ENCODE measurements at places on chromosomes 3 and 15.

GRCh38 chr3:183555541-183556081 is at the start of gene KLHL6:
Gene KLHL6, minus strand, starts transcription at chr3:183555706. Its CDS starts 53 bp downstream, at chr3:183555653.
- peak; percentile 26 for DNase-seq
- no peak within 1 kb of the TSS for H3K4me3 ChIP-seq
- H3K27me3 ChIP-seq: peaks cover 5% of the 10 kb centered on the region
- H3K36me3 ChIP-seq: no peaks in the 10 kb centered on the region

GRCh38 chr3:99111235-99111634 is 209.7 kb upstream of the DCBLD2 start:
- no peak overlapping the region for H3K27ac ChIP-seq
- H3K4me1 ChIP-seq: no peaks in the 10 kb centered on the region

DNA sequence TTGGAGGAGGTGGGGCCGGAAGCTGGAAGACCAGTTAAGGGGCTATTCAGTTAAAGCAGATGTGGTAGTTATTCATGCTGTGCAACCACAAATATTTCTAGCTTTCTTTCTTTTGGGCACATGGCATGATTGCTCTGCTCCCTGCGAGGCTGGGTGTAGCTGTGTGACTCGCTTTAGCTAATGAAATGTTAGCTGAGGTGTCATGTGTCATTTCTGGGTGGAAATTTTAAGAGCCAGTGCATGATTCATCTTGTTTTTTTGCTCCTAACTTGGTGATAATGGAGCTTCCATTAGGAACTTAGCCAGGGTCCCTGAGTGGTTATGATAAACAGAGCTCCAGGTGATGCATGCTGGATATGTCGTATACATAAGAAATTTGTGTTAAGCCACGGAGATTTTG is 300.6 kb downstream of the SATB1 start:
- H3K36me3 ChIP-seq: no peaks in the 10 kb centered on the region
- H3K27ac ChIP-seq: no peak overlapping the region
- H3K27me3 ChIP-seq: no peaks in the 10 kb centered on the region
- H3K4me1 ChIP-seq: no peaks in the 10 kb centered on the region

DNA sequence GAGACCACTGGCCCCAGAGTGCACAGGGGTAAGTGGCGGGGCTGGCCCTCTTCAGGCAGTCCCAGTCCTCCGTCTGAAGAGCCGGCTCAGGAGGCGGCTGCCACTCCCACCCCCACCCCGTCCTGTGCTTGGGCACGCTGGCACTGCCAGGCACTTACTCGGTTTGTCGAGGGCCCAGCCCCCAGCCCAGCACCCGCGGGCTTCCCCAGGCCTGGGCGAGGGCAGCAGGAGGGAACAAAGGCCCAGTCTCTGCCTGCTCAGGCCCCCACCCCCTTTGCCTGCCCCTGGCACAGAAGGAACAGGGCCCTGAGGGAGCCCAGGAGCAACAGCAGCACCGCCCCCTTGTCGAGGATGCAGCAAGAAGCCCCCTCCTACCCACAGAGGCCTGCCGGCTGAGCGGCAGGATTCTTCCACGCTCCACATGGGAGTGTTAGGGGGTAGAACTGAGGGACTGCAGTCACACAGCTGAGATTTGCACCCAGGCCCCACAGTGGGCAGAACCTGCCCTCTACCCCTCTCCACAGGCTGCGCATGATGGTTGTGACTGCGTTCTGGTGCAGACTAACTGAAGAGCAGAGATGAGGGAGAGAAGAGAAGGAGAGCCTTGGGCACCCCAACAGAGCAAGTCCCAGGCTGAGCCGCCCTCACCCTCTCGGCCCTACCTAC is 8.9 kb downstream of the DUSP7 start:
- H3K27ac ChIP-seq: no peak overlapping the region
- peaks cover 12% of the 10 kb centered on the region for H3K36me3 ChIP-seq
- no peak for DNase-seq
- H3K4me1 ChIP-seq: peaks cover 23% of the 10 kb centered on the region
- H3K4me3 ChIP-seq: no peak overlapping the region

DNA sequence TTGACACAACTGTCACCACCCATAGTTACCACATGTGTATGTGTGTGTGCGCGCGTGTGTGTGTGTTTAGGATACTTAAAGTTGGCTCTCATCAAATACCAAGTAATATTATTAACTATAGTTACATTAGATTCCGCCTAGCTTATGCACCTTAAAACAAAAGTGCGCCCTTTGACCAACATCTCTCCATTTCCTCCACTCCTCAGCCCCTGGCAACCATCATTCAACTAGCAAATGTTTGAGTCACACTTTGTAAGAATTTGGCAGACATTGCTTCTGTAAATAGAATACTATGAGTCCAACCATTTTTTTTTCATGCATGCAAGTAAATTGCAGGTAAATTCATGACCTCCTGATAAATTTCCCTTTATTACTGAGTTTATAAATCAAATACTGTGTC is 169.3 kb downstream of the GBE1 start:
- H3K4me1 ChIP-seq: no peaks in the 10 kb centered on the region
- no peaks in the 10 kb centered on the region for H3K36me3 ChIP-seq
- no peak overlapping the region for H3K27ac ChIP-seq
- no peaks in the 10 kb centered on the region for H3K27me3 ChIP-seq

GRCh38 chr3:142929890-142930289 is 33.6 kb downstream of the PAQR9 start:
- no peaks in the 10 kb centered on the region for H3K27me3 ChIP-seq
- no peak for DNase-seq
- no peaks in the 10 kb centered on the region for H3K4me1 ChIP-seq
- H3K27ac ChIP-seq: no peak overlapping the region
- H3K4me3 ChIP-seq: no peak overlapping the region
- H3K36me3 ChIP-seq: no peaks in the 10 kb centered on the region

DNA sequence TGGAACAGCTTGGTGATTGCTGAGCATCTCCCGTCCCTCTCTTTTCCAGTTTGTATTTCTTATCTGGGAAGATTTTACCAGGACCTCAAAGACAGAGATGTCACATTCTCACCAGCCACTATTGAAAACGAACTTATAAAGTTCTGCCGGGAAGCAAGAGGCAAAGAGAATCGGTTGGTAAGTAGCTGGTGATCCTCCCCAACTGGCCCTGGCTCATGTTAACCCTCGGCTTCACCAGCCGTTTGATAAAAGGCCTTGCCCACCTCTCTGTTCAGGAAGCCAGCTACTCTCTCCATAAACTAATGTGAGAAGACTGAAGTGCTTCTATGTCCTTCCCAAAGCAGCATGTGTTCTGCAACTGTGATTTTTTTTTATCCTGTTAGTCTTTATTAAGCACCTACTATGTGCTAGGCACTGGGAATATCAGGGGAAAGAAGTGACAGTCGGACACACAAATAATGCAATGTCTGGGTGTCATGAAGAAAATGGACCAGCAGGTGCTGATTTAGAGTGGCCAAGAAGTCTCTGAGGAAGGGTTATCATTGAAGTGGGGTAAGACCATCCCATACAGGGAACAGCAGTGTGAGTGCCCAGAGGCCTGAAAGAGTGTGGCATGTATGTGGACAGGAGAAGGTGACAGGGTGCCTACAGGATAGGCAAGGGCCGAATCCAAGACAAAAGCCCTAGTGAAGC is 1.2 kb downstream of the MANF start:
- H3K27me3 ChIP-seq: no peaks in the 10 kb centered on the region
- H3K36me3 ChIP-seq: peaks cover 4% of the 10 kb centered on the region
- H3K4me1 ChIP-seq: peaks cover 13% of the 10 kb centered on the region
- H3K27ac ChIP-seq: peak overlapping the region; percentile 32
- no peak for DNase-seq
- H3K4me3 ChIP-seq: peak overlapping the region; percentile 72

DNA sequence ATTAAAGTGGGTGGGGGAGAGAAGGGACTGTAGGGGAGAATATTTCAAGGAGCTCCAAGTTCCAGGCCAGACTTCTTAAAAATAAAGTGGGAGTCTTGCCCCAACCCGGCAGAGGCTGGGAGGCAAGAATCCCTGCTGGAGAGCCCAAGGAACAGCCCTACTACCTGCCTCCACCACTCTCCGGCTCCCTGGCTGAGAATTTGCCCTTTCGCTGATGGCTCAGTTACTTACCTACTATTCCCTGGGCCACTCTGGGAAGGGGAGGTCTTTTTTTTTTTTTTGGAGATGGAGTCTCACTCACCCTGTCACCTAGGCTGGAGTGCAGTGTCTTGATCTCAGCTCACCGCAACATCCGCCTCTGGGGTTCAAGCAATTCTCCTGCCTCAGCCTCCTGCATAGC is 15.5 kb downstream of the MYL3 start:
- peaks cover 14% of the 10 kb centered on the region for H3K36me3 ChIP-seq
- DNase-seq: no peak
- H3K4me1 ChIP-seq: peaks cover 11% of the 10 kb centered on the region
- peak overlapping the region; percentile 66 for H3K27ac ChIP-seq
- H3K27me3 ChIP-seq: no peaks in the 10 kb centered on the region

DNA sequence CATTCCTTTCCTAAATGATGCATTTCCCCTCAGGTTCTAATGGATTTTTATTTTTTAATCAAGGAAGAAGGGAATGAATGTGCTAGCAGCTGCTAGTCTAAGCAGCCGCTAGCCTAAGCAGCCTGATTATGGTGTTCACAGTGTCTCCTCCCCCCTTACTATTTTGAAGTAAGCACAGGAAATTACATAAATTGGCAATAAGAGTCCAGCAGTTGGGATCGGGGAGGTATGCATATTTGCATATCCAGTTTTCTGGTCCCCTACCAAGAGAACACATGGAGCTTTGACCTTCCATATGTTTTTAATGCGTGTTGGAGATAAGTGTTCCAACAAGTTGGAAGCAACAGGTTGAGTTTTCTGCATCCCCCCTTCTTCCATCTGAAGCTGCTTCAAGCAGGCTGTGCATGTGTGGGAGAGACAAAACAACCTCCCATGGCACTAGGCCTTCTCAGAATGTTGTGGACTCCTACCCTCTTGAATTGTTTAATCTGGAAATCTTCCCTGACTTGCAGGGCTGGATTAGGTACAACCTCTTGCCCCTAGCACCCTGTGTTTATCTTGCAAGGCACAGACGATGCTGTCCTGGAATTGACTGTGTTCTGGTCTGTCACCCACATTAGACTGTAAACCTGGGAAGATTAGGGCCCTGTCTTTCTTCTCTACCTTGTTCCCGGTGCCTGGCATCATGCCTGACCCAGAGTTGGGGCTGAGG is 124.8 kb upstream of the LRIG1 start:
- H3K4me1 ChIP-seq: no peaks in the 10 kb centered on the region
- no peaks in the 10 kb centered on the region for H3K27me3 ChIP-seq
- no peaks in the 10 kb centered on the region for H3K36me3 ChIP-seq
- no peak overlapping the region for H3K27ac ChIP-seq
- no peak for DNase-seq

GRCh38 chr3:117788061-117788460 is 1078.5 kb downstream of the TUSC7 start:
- DNase-seq: peak; percentile 23
- no peaks in the 10 kb centered on the region for H3K4me1 ChIP-seq
- no peak overlapping the region for H3K4me3 ChIP-seq
- H3K27ac ChIP-seq: no peak overlapping the region
- H3K36me3 ChIP-seq: no peaks in the 10 kb centered on the region

- no peak for DNase-seq
- no peaks in the 10 kb centered on the region for H3K4me1 ChIP-seq
- no peaks in the 10 kb centered on the region for H3K27me3 ChIP-seq
- no peak overlapping the region for H3K27ac ChIP-seq
- H3K36me3 ChIP-seq: no peaks in the 10 kb centered on the region
Observed at GRCh38 chr15:80473286-80474223, 69.4 kb downstream of the ARNT2 start.

GRCh38 chr3:158771982-158772381 is 29.9 kb upstream of the MFSD1 start:
- H3K27me3 ChIP-seq: no peaks in the 10 kb centered on the region
- H3K36me3 ChIP-seq: no peaks in the 10 kb centered on the region
- DNase-seq: no peak
- no peaks in the 10 kb centered on the region for H3K4me1 ChIP-seq
- H3K4me3 ChIP-seq: no peak overlapping the region
- H3K27ac ChIP-seq: no peak overlapping the region

DNA sequence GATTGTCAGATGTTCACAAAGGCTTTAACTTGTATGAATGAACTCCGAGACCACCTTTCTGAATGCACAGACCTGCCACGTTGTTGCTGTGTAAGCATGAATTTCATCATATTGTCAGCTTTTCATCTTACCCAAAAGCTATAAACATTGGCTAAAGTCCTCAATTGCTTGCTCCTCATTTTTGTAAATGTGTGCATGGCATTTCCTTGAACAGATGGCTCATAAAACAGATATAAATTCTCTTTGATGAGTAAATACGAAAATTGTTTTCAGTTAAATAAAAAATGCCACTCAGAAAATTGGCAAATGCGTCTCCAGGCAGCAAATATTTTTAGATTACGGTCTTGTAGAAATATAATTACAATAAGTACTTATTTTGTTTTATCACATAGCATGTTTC is 226.0 kb upstream of the NDN start:
- no peak overlapping the region for H3K4me3 ChIP-seq
- no peaks in the 10 kb centered on the region for H3K27me3 ChIP-seq
- no peak overlapping the region for H3K27ac ChIP-seq
- no peaks in the 10 kb centered on the region for H3K36me3 ChIP-seq
- no peaks in the 10 kb centered on the region for H3K4me1 ChIP-seq
- no peak for DNase-seq

GRCh38 chr3:195583831-195584542 is at the start of gene APOD:
Gene APOD, minus strand, starts transcription at chr3:195583940. Its CDS starts 4,479 bp downstream, at chr3:195579461.
- peak within 1 kb of the TSS; percentile 81 for H3K27ac ChIP-seq
- DNase-seq: peak; percentile 76
- peaks cover 27% of the 10 kb centered on the region for H3K4me1 ChIP-seq

DNA sequence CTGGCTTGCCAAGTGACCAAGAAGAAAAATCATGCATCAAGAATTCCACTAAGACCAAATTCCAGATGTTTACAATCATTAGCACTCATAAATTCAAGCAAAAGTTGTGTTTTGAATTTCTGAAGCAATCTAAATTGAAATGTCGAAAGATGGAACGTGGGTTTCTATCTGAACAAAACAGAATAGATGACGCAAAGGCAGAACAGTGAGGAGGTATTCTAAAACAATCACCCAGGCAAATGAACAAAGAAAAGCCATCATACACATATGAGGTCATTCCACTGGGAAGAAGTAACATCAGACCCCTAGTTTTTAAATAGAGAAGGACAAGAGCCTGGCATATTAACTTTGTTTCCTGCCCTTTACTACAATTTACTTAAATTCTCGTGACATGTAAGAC is 58.0 kb downstream of the MCF2L2 start:
- H3K27me3 ChIP-seq: no peaks in the 10 kb centered on the region
- H3K27ac ChIP-seq: no peak overlapping the region
- DNase-seq: peak; percentile 69

DNA sequence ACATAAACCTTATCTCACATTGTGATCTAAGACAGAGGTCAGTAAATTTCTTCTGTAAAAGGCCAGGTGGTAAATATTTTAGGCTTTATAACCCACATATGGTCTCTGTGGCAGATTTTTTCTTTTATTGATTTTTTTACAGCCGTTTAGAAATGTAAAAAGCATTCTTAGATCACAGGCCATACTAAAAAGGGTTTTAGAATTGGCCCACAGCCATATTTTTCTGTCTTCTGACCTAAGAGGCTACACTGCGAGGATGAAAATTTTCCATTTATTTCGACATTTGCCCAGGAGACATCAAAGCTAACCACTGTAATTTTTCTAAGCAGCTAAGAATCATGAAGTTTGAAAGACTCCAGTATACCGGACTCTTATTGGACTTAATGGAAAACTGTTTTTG is 377.2 kb upstream of the SGO1 start:
- DNase-seq: no peak
- no peak overlapping the region for H3K4me3 ChIP-seq
- peaks cover 11% of the 10 kb centered on the region for H3K4me1 ChIP-seq
- no peaks in the 10 kb centered on the region for H3K27me3 ChIP-seq
- no peak overlapping the region for H3K27ac ChIP-seq

GRCh38 chr15:61996056-61996635 is 64.1 kb downstream of the VPS13C start:
- H3K4me1 ChIP-seq: no peaks in the 10 kb centered on the region
- no peak overlapping the region for H3K4me3 ChIP-seq
- H3K27me3 ChIP-seq: no peaks in the 10 kb centered on the region
- H3K27ac ChIP-seq: no peak overlapping the region
- no peak for DNase-seq
- no peaks in the 10 kb centered on the region for H3K36me3 ChIP-seq

All from cardiac muscle cell (in vitro differentiated cells and primary cell).